Sigmoid colon (tissue), 7 donors: ENCODE measurements at places on chromosomes 5 and 9.

DNA sequence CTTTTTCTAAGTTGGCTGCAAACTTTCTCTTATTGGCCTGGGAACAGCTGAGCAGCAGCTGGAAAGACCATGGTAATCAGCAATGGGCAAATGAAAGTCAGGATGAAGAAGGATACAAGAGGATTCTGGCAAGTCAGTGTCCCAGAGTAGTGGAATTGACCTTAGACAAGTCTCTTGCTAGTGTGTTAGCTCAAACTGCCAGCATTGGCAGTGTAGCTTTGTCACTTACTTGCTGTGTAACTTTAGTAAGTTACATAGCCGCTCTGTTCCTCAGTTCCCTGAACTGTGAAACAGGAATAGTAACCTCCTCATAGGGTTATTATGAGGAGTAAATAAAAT, 3.6 kb downstream of the ALDH1A1 start:
- DNase-seq: no peak

- DNase-seq: no peak
These were observed 365.8 kb upstream of the DAP start for GRCh38 chr5:11126844-11127243.

GRCh38 chr9:129023036-129023907, 4.9 kb downstream of the SH3GLB2 start:
- peak; percentile 78 for DNase-seq

GRCh38 chr5:141858079-141858765, 20.0 kb downstream of the PCDH1 start:
- no peak for DNase-seq

DNA sequence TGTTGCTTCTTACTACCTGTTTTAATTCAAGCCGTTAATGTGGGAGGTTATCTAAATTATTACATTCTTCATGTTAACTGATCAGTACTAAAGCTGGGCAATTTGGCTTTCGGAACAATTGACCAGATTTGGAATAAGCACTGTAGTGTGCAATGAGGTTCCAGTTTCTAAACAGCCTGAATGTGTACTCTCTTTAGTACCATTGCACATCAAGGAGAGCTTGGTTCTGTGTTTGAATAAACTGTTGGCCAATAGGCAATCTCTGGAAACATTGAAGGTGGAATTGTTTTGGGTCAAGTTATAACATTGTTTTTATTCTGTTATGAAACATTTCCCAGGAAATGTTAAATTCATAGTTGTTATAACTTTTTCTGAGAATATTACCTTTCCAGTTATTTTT, 105.2 kb downstream of the PBX3 start:
- no peak for DNase-seq

DNA sequence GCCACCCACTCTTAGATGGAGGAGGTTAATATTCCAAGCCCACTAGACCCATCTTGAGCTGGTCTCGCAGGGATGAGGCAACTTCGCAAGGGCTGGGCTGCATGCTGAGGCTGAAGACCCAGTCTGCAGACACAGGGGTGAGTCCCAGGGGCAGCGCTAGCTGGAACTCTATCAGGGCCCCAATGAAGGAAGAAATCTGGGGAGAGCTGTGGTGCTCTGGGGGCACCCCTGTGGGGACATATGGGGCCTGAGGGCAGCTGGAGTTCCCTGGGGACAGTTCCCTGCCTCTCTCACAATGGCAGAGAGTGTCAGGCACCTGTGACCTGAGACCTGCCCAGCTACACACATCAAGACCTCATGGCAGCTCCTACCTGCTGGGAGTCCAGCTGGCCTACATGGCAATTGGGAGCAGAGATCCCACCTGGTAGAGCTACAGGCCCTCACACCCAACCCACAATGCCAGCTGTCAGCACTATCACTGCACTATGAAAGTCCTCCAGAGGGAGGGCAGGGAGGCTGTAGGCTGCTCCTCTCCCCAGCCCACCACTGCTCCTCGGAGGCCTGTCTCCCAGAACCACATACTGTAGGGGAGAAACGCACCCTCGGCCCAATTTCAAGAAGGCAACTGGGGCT, 202.2 kb downstream of the GABBR2 start:
- no peak for DNase-seq

DNA sequence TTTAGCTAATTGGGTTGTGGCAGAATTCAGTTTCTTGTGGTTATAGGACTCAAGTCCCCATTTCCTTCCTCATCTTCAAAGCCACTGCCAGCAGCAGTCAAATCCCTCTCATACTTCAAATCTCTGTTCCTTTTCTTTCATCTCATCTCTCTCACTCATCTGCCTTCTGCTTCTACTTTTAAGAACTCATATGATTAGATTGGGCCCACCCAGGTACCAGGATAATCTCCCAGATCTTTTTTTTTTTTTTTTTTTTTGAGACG, 8.0 kb upstream of the REEP5 start:
- no peak for DNase-seq

DNA sequence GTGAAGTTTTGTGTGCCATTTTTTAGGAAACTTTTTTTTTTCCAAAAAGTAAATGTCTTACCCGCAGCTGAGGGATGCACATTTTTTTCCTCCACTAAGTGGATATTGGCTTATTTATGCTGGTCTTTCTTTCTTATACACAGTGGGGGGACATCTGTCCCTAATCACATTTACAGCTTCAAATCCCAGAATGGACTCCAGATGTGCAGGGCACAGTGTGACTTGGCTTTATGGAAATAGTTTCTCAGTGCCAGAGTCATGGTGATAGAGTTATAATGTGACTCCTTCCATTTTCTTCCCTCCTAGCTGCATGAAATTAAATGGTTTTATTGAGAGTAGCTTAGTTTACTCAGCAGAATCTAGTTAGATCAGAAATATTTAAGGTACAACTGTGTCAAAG, 66.5 kb downstream of the SV2C start:
- no peak for DNase-seq

DNA sequence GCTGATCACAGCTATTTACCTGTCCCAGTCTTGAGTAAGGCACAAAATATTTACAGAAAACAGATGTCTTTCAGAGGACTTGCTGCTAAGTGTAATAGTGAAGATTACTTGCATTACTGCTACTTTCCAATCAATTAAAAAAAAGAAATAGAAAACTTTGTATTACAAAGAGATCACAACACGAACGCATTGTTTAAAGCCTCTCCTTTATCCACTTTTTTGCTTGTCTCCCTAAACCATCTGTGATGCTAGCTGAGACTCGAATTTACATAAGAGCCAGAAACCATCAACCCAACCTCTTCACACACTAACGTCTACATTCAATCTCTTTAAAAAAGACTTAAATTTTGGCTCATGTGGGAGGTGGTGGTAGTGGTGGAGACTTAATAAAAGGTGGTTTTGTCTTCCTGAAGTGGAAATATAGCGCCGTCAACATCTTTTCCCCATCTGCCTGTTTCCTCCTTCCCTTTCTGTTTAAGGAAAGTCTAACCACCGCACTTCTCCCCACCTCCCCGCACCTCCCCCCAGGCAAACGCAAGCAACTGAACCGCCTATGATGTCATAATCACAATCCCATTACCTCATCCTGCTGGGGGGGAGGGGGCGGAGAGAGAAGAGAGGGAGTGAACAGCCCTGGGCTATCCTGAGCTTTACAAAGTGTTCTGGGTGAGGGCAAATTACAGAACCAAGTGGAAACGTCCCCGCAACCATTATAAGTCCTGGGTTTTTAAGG, 948 bp upstream of the FAM53C start:
- peak; percentile 93 for DNase-seq

- no peak for DNase-seq
These were observed 34.6 kb downstream of the TTC39B start for GRCh38 chr9:15272377-15272928.

- no peak for DNase-seq
These were observed 413.2 kb downstream of the ACTL7B start for GRCh38 chr9:108442627-108443018.

DNA sequence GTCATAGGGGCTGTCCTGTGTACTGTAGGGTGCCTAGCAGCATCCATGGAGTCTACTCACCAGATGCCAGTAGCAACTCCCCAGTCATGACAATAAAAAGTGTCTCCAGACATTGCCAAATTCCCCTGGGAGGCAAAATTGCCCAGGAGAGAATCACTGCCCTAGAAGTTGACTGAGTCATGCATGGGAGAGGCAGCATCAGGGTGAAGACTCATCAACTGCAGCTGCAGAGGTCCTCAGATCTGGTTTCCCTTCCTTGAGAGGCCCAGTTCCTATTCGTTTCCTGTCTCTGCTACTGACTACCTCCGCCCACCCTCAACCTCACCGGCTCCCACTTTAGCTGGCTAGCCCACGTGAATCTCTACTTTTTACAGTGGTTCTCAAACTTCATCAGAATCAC, 88.6 kb upstream of the AGXT2 start:
- no peak for DNase-seq

DNA sequence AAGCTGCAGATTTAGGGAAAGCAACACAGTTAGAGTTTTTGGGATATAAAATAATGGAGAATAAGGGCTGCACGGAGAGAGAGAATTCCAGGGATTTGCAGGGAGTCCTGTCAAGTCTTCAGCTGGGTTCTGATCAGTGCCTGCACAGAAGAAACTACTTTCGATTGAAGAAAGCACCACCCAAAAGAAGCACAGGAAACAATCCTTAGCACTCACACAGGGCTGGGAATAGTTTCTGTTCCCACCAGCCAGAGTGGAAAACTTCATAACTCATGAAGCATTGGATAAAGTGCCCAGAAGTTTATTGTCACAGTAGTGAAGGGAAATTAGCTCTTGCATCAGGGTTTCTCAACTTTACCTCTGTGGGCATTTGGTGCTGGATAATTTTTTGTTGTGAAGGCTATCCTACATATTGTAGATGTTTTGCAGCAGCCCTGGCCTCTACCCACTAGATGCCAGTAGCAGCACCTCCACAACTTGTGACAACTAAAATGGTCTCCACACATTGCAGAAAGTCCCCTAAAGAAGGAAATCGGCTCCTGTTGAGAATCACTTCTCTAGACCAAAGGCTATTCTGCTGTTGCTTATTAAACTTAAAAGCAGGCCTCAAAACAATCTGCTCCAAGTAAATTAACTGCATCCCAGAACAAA, 71.0 kb upstream of the FAM120A start:
- DNase-seq: no peak
